Bronchial epithelial cell (primary cell): ENCODE measurements at places on chromosomes 2 and 18.
A peak's percentile ranks its signal among the peaks of the same experiment; 100 is the strongest.

DNA sequence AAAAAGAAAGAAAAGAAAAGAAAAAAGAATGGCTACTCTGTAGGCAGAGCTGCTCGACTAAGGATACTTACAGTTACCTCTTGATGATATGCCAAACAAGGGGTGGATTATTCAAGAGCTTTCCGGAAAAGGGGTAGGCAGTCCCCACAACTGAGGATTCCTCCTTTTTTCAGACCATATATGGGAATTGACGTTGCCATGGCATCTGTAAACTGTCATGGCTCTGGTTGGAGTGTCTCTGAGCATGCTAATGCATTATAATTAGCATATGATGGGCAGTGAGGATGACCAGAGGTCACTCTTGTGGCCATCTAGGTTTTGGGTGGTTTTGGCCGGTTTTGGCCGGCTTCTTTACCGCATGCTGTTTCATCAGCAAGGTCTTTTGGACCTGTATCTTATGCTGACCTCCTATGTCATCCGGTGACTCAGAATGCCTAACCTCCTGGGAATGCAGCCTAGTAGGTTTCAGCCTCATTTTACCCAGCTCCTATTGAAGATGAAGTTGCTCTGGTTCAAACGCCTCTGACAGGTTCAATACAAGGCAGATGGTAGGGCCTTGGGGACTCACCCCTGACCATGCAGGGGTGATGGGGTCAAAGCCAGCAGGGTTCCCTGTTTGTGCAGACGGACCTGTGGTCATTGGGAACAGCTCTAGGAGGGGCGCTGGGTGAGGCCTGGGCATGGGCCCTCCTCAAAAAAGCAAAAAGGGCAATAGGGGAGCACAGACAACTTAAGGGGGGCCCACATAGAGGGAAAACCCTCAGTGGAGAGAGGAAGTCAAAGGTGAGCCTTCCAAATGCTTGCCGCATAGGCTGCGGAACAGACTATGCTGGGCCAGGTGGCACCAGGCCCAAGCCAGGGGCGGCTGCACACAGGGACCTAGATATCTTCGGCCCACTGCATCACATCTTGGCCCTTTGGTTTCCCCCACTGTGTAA is 251.2 kb upstream of the RAB6C start:
- DNase-seq: peak; percentile 64

DNA sequence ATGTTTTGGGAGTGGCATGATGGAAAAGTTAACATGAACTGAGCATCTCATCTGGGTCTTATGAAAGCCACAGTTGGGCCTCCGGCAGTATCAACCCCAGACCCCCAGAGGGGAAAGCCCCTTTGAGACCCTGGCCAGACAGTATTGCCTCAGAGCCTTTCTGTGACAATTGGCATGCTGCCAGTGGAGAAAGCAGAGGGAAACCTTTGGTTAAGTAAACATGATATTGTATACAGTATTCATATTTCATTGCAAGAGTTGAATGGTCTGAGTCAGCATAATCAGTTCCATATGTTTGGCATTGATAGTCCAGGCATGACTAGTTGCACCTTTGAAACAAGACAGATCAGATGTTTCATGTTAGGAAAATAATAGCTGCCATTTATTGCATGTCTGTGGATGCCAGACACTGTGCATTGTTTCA is 20.0 kb downstream of the MERTK start:
- DNase-seq: no peak

GRCh38 chr2:198314559-198315153 is 510.3 kb downstream of the PLCL1 start:
- DNase-seq: peak; percentile 48

- peak; percentile 68 for DNase-seq
Measured at GRCh38 chr18:26489881-26490280, 58.5 kb downstream of the KCTD1 start.

DNA sequence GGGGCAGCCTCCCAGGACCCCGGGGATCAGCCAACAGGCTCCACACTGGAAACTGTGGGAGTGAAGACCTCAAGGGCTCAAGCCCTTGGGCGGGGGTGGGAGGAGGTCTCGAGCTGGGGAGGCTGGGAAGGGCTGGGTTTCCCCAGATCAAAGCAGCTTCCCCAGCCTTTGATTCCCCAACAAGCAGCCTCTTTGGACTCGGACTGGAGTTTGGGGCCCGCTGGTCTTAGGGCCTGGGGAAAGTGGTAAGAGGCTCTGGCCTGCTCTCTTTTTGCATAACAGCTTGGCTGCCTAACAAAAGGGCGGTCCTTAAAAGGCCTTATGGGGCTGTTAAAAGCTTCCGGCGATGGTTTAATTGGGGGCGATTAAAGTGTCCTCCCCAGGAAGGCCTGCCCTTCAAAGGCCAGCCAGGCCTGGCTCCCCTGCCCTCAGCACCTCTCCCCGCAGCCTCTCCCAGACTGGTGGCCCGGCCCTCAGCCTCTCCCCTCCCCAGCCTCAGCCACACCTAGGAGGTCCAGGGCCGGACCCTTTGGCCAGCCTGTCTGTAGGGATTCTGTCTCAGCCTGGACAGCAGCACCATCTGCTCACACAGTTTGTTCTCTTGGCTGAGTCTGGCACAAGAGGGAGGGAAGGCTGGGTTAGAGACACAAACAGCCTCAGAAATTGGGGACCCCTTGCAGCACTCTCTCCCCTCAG is 39.6 kb downstream of the ZFP36L2 start:
- DNase-seq: no peak

DNA sequence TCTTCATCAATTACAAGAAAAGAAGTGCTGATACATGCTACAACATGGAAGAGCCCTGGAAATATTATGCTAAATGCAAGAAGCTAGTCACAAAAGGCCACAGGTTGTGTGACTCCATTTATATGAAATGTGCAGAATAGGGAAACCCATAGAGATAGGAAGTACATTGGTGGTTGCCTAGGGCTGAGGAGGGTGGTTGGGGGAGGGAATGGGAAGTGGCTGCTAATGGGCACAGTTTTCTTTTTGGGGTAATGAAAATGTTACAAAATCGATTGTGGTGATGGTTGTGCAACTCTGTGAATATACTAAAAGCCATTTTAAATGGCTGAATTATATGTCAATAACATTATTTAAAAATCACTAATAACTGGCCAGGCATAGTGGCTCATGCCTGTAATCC is 24.3 kb upstream of the RESP18 start:
- DNase-seq: no peak

- DNase-seq: peak; percentile 37
Measured at GRCh38 chr2:211875488-211875887, 663.1 kb downstream of the ERBB4 start.

- no peak for DNase-seq
Measured at GRCh38 chr2:168715849-168716248, 86.6 kb upstream of the NOSTRIN start.

DNA sequence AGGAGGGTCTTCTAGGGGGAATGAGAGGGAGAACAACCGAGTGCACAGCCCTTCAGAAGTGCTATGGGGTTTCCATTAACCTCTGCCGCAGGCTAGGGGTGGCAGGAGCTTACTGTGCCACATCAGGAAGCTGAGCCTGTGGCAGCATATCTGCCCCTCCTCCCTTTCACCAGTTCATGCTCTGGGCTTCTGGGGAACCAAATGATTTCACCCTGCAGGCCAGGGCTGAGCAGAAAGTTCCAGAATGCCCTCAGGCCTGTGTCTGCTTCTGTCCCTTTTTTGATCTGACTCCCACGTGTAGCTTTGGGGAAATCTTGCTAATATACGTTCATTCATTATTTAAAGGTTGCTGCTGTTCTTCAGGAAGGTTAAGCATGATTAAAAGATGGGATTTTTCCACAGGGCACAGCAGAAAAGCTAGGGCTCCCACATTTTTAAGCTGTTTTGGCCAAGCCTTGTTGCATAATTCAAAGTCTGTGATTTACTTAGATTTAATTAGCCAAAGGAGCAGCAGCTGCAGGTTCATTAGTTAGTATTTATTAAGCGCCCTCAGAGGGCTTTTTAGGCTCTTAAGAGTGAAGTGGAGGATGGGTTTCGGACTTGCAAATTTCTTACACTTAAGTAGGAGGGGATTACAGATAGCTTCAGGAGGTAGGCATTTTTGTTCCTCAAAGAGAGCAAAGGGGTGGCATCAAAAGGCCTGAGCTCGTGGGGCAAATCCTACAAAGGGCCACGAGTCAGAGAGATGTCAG is 10.2 kb downstream of the TMEM247 start:
- DNase-seq: no peak

DNA sequence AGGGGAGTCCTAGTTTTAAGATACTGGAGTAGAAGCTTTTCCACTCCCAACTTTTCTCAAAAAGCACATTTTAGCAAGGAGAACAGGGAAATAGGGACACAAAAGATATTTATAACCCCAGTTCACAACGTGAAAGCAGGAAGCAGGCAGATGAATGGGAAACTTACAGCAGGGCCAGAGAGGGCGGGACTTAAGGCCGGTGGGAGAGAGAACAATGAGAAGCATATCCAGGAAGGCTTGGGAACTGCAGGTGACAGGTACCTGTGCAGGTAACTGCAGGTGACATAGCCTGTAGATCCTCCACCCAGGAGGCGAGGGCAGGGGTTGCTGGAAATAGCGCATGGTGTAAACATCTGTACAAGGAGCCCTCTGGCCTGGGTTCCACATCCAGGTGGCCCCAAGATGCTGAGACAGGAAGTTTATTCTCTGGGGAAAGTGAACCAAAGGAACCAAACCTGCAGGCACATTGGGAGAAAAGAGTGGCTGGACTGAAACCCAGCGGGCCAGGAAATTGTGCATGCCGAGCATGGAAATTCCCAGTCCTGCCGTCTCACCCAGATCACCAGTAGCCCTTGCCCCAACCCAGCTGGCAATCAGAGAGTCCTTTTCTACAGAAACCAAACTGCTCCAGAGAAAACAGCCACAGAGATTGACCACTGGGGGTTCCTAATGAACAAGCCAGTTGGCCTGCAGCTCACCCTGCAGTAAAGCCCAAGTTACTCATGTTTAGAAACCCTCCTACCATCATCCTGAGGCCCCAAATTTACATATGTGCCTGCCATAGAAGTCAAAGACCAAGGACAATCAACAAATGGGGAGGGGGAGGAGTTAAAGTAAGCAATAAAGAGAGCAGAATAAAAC is 24.3 kb upstream of the COL6A3 start:
- DNase-seq: peak; percentile 44

DNA sequence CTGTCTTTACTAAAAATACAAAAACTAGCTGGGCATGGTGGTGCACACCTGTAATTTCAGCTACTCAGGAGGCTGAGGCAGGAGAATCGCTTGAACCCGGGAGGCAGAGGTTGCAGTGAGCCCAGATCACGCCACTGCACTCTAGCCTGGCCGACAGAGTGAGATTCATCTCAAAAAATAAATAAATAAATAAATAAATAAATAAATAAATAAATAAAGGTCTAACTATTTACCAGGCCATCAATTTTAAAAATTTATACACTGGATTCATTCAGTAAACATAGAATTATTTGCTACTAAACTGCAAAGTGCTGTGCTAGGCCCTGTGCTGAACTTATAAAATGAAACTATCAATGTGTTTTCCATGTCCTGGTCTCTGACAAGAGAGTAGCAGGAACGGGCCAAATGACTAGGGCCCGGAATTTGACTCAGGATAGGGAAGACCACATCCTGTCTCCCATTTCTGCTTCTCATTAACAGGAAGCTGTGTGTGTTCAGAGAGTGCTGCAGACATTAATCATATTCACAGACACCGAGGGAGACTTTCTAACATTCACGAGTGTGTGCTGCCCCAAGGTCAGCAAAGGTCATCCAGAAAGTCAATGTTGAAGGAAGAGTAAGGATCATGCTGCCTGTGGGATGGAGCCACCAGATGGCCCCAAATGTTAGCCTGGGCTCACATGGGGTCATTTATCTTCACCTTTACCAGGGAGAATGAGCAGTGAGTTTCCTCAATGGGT is 95.8 kb downstream of the SPP2 start:
- peak; percentile 82 for DNase-seq

DNA sequence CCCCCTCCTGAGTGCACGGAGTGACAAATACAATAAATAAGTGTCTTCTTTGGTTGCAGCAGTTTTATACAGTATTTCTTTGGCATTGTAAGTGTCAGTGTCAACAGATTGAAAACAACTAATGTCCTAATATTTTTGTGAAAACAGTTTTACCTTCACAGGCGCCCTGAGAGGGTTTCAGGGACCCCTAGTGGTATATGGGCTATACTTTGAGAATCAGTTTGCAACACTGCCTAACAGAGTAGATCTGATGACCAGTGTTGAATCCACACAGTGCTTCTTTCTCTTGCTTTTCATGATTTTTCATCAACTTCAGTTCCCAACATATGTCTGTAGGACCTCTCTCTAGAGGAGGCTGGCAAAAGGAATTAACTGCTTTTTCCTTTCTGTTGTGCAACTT is 162.2 kb downstream of the PRPF40A start:
- DNase-seq: no peak

DNA sequence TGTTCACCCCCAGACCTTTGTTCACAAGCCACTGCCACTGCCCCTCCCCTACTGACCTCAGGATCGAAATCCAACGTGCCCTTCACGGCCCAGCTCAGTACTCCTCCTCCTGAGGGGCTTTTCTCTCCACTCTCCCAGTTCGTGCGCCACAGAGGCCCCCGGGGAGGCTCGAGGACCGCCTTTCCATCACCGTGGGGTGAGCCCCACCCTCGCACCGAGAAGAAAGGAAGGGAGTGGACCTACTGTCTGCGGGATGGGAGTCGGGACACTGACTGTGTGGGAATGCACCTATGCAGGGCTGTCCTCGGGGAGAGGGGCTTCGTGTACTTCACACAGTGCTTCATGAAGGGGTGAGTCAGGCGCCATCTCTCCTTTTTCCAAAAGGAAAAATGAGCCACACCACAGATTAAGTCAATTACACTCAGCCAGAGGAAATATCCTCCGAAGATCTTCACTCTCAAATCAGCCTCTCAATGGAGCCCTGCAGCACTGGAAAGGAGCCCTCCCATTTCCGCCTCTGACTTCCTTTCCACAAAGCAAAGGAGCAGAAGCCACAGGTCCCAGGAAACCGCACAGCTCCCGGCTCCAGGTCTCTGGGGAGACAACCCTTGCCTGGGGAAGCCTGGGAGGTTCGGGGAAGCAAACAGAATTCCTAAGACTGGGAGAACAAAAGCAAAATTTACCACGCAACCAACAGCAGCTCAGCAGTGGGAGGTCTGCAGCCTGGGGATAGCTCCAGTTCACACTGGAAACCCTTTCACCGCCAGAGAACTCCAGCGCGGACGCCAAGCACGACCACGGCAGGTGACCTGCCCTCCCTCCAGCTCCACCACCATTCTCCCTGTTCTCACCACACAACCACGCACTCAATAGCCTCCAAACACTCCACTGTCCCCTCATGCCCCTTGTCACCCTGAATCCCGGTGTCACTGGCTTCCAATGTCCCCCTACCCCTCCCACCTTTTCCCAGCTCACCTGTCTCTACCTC is 21.6 kb downstream of the ADCY3 start:
- no peak for DNase-seq

- no peak for DNase-seq
Measured at GRCh38 chr2:180706694-180707093, 273.7 kb upstream of the UBE2E3 start.

DNA sequence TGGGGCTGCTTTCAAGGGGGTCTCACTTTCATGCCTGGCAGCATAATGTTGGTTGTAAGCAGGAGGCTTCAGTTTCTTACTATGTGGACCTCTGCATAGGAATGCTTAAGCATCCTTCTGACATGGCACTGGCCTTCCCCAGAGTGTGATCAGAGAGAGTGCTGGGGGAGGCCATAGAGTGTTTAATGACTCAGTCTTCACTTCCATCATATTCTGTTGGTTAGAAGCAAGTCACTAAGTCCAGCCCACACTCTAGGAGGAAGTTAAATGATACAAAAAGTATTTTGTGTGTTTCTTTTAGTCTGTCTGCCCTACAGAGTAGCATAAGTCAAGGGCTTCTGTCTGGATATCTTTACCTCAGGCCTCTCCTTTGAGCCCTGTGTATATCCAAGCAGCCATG is 64.9 kb downstream of the GALNT1 start:
- no peak for DNase-seq

- no peak for DNase-seq
Measured at GRCh38 chr2:106904242-106904641, 18.3 kb upstream of the ST6GAL2 start.
